Stimulated activated CD4-positive, alpha-beta T cell treated with anti-CD3 and anti-CD28 coated beads, Interleukin-4, amount 100 ng/mL, for 4 hours (primary cell): ENCODE measurements at places on chromosomes 3 and 15.
A peak's percentile ranks its signal among the peaks of the same experiment; 100 is the strongest.

GRCh38 chr15:83282776-83283137 lies 1.7 kb downstream of the BNC1 start:
- DNase-seq, result no peak

DNA sequence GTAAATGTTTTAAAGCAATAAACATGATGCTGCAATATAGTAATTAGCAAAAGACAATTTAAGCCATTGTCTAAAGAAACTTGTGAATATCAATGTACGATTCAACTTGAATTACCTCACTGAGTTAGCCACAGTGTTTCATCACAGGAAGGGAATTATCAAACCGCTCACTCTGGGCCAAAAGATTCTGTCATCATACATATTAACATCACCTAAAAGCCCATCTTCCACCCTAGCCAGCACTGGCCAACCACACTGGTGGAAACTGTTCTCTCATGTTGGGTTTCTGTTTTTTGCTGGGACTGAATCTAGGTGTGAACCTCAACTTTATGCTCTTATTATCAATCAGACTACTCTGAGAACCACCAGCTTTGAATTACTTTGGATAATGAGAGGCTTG lies 497.7 kb upstream of the THBS1 start:
- DNase-seq, result no peak

DNA sequence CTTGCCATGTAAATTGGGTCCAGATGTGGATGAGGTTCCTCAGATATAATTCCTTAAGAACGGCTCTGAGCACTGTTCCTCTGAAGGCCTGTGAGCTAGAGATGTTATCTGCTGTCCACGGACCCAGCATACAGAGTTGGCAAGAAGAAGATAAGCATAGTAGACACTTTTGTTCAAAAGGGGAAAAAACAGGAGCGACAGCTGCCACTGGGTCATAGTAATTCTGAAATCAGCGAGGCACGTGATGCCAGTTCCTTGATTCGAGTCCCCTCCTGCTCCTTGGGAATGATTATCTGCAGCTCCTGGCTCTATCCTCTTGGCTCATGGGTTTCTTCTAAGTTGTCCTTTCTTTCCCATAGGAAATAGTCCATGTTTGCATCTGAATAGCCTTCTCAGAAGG lies 2.5 kb upstream of the RAB7A start:
- no peak for DNase-seq

- DNase-seq, result no peak
Observed at GRCh38 chr3:194112120-194113106, 23.5 kb upstream of the HES1 start.

DNA sequence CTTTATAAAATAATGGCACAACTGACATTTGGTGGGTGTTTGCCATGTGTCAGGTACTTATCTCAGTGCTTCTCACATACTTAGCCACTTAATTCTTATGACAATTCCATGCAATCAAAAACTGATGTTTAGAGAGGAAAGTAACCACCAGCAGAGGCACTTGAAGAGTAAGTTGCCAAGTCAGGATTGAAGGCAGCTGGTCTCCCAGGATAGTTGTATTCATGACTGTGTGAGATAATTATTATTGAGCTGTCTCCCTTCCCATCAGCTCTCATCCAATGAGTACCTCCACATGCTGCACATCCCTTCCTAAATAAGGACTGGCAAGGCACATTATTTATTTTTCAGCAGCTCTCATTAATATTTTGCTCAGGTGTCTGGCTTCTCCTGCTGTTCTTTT lies 4.8 kb downstream of the VEPH1 start:
- no peak for DNase-seq

DNA sequence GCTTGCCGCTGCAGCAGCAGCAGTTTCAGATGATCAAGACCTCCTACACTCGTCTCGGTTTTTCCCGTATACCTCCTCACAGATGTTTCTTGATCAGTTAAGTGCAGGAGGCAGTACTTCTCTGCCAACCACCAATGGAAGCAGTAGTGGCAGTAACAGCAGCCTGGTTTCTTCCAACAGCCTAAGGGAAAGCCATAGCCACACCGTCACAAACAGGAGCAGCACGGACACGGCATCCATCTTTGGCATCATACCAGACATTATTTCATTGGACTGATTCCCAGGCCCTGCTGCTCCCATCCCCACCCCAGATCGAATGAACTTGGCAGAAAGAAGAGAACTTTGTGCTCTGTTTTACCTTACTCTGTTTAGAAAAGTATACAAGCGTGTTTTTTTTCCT lies 17.6 kb downstream of the CALML4 start:
- DNase-seq, result no peak

DNA sequence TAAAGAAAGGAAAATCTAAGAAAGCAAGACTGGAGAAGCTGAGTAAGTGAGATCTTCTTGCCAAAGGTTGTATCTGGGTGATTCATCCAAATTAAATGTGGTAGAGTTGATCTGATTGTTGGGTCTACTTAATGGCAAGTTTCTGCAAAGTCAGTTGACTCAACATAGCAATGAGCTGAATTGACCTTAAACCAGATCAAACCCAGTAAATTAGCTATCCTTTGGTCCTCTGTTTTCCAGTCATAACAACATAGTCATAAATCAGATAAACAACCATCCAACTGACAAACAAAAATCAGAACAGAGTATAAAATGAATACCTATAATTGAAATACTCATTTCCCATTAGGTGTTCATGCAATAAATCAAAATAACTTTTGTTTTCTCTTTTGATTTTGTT lies 142.6 kb upstream of the CFAP20DC start:
- DNase-seq, result no peak

DNA sequence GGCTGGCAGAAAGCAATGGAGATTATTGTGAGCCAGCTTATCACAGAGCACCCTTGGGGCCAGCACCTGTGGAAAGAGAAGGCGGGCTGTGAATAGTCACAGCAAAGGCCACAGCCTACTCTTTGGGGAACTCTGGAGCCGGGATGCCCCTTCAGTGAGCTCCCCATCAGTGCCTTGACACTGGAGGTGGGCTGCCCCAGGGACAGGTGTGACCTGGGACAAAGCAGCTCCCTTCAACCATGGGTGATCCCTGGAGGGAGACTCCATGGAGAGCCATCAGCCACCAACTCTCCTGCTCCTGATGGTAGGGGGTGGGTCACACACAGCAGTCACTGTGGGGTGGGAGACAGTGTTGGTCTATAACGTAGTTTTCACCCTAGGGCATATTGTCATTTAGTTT lies 5.8 kb downstream of the TTC21A start:
- no peak for DNase-seq

GRCh38 chr3:127113571-127113891 lies 79.4 kb upstream of the PRR23E start:
- DNase-seq, result no peak

DNA sequence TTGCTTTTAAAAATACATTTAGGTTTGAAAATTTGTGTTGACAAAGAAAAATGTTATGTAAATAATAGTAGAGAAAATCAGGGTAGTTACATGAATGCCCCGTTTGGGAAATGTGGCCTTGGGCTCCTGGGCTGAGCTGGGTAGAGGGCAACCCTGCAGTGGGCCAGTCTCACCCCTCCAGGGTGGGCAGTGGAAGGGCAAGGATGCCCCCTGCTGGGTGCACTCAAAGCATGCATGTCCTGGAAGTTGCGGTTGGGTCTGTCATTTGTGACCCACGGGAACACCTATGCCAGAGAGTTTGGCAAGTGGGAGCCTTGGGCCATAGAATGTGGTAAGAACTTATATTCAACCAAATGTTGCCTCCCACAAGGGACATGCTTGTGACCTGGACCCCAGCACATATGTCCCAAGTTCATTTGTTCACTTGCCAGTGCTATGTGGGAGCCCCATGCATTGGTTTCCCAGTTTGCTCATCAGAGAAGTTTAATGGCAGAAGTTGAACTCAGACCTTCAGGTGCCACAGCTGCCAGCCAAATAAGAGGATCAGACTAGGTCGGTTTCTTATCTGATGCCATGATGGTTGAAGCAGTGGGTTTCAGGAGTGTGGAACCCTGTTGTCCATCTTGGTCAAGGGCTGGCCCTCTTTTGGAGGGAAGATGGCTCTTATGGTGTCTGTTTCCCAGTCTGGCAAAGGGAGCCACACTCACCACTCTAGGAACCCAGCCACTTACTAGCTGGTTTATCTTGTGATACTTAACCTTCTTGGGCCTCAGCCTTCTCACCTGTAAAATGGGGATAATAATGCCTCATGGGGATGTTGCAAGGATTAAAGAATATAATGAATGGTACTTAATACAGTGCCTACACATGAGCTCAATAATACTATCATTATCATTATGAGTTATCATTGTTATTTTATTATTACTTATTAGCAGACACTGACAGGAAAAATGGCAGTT lies 2.5 kb upstream of the PLCB2 start:
- peak; percentile 49 for DNase-seq

- no peak for DNase-seq
Observed at GRCh38 chr15:50181201-50181968, 611 bp upstream of the SLC27A2 start.

- DNase-seq, result no peak
Observed at GRCh38 chr15:64349375-64349774, 6.6 kb downstream of the CSNK1G1 start.

- no peak for DNase-seq
Observed at GRCh38 chr3:153547970-153548369, 385.9 kb downstream of the RAP2B start.

GRCh38 chr15:95816591-95816990 lies 513.9 kb upstream of the NR2F2 start:
- no peak for DNase-seq

DNA sequence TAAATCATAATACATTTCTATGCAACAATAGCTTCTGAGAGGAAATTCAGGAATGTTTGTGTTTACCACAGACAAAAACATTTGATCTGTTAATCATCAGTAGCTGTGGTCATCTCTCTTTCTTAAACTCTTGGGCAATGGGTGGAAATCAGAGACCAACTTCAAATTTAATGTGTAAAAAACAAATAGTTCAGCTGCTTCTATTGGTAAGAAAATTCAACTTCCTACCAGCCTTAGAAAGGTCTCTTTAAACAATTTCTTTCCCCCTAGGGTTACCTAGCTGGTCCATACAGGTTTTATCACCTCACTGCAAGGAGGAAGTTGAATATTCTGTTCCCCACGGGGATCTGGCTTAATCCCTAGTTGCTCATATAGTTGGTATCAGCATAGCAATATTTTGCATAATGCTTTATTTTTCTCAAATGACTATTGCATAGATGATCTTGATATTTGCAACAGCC lies 20.3 kb upstream of the PPP4R2 start:
- DNase-seq, result no peak

DNA sequence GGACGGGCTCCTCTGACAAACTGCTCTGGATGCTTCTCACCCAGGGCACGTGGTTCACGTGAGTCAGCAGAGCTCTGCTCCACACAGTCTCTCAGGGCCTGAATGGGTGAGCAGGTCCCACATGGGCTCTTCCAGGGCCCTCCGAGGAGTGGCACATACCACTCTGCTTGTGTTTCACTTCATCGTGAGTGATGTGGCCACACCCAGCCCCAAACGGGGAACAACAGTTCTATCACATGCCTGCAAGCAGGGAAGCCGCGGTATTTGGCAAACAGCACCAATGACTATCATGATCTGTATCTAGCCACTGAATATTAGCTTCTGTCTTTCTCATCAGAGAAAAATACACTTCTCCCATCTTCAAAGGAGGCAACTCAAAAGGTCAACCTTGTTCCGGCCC lies 352.8 kb downstream of the GABRG3 start:
- no peak for DNase-seq

GRCh38 chr3:14477311-14477935 lies 62.7 kb downstream of the GRIP2 start:
- DNase-seq, result no peak
